ENCODE measurements at places on chromosomes 13 and 19.
A peak's percentile ranks its signal among the peaks of the same experiment; 100 is the strongest.

DNA sequence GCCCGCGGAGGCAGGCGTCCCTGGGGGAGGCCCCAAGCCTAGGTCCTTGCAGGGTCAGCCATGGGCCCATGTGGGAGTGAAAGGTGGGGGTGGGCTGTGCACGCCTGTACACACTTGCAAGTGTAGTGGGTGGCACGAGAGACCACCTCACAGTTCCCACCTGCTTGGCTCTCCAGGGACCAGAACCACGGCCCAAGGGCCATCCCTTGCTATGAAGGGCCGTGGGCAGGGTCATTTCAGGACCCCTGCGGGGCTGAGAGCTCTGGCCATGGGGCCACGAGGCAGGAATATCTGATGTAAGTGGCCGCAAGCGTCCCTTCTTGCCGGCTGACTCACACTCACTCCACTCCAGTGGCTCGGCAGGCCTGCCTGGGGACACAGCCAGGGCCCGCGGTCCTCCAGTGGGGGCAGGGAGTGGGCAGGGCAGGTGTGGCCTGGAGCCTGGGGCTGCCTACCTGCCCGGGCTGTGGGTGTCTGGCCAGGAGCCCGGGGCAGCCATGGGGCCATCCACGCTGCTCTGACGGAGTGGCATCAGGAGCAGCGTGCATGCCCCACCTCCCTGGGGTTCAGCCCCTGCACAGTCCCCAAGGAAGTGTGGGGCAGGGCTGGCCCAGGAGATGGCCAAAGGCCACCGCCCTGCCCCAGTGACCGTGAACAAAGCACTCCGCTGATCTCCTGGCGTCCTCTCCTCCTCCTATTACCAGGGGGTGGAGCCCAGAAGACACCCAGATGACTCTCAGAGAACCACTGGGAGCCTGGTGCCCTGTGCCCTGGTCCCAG lies 8.6 kb upstream of the MKNK2 start:
- DNase-seq, result peak; percentile 83

DNA sequence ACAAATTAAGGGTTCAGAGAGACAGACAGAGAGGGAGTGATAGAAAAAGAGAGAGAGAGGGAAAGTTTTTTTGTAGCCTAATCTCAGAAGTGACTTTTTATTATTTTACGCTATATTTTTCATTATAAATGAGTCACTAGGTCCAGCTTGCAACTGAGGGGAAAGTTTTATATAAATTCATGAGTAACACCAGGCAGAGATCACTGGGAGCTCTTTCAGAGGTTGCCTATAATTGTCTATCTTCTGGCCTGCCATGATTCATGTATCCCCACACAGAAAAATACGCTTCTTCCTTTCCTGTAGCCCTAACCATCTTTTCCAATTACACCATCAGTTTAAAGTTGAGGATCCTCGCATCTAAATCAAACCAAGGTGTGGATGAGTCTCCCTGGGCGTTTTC lies 467.9 kb downstream of the SLITRK1 start:
- no peak for DNase-seq

- DNase-seq, result no peak
Measured at GRCh38 chr13:74795526-74795925, 661.3 kb upstream of the KLF12 start.

- DNase-seq, result peak; percentile 12
Measured at GRCh38 chr19:30344446-30345425, 27.4 kb upstream of the ZNF536 start.

DNA sequence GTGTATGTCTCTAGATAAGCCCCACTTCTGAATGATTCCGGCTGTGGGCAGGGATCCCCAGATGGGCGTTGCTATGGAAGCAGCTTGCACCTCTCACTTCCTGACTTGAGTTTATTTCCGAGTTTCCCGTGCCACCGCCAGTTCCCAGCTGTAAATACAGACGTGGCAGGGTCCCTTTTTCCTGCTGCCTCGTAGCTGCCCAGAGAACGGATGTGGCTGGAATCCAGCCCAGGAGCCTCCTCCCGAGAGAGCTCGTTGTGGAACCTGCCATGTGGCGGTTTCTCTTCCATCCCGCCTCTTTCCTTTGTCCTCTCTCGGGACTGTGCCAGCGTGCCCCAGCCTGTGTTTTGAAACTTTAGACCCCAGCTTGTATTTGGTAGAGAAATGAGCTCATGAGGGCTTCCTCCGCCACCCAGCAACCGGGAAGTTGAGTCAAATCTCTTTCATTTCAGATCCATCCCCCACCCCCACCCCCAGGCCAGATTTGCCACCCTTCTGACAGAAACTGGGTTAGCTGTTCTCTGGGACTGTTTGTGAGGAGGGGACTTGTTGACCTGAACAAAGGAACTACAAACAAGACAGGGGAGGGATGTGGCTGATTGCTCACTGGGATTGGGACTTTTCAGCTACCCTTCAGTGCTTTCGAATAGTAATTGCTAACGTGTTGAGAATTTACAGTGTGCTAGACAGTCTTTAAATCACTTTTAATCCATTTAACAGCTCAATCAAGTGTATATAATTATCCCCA lies 96.6 kb downstream of the SIPA1L3 start:
- no peak for DNase-seq

DNA sequence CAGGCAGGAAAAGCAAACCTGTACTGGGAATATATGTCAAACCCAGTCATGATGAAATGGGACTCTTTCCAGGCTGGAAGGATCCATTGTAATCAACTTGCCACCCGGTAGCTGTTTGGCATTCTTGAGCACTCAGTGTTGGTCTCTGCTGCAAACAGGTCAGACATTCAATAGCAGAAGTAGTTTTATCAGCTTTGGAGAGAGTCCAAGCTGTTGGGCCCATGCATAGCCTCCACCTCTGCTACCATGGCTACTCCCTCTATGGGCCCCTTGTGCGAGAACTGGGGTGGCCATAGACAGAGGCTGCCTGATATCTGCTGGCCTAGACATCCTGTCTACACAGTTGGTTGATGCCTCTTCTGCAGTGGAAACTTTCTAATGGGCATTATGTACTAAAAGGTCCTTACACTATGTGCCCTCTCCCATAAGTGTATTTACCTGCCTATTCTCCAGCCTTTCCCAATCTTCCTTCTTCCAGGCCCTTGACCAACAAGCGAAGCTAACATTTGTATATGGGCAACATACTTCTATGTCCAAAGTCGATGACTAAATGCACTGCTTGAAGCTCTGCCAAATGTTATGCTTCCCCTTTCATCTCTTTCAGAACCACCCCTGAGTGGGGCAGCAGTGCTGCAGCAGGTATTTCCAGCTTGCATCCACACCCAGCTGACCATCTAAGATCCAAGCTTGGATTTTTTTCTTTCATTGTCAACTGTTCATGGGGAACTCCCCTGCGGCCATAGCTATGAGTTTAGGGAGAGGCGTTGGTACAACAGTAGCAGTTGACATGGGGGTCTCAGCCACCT lies 5.3 kb upstream of the RNF6 start:
- no peak for DNase-seq

GRCh38 chr13:32902874-32903273 lies 113.3 kb upstream of the KL start:
- DNase-seq, result no peak

- DNase-seq, result no peak
Measured at GRCh38 chr19:10756791-10757190, 38.9 kb downstream of the DNM2 start.

DNA sequence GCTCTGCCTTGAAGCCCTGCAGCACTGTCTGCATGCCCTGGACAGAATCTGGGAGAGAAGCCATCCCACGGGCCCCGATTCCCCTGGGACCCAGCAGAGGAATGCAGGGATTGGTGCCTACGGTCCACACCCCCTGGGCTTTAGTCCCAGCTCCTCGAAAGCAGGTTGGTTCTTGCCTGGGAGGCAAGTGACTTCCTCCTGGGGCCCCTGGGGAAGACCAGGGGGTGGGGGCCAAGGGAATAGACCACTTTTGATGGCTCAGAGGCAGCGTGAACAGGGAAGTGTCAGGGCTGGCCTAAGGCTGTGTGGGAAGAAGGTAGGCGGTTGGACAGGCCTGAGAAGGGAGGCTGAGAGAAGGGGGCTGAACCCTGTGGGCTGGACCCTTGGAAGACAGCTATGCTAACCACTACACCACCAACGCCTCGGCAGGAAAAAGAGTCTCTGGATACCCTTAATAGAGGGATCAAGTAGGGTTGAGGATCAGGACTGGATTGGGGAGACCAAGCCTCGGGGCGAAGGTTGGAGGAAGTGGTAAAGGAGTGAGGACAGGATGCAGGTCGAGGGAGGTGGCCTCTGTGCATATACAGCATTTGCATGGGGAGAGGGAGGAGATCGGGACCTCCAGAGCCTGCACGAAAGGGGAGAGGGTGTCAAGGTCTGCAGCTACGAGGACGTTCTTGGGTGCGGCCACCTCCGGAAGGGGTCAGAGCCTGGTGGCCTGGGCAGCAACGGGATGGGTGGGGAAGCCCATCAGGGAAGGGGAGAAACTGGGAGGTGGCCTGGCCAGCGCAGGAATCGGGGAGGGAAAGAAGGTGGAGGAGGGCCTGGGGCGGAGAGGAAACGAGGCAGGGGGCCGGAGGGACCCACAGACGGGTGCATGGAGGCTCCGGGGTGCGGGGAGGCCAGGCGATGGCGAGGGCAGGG lies 709 bp downstream of the DPP9 start:
- DNase-seq, result no peak

DNA sequence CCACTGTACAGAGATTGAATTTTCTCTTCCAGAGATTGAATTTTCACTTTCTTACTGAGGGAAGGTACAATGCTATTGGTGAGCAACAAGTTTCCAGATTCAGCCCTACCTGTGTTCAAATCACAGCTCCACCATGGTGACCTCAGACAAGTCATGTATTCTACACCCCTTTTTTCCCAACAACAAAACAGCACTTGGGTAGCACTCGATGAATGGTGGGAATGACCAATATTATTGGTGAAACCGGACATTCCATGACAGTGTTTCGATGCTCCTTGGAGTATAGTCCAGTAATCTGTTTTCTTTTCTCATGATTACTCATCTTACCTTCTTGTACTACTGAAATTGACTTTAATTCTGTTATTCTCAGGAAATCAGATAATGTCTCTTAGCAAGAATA lies 266.2 kb upstream of the SOX21 start:
- no peak for DNase-seq

DNA sequence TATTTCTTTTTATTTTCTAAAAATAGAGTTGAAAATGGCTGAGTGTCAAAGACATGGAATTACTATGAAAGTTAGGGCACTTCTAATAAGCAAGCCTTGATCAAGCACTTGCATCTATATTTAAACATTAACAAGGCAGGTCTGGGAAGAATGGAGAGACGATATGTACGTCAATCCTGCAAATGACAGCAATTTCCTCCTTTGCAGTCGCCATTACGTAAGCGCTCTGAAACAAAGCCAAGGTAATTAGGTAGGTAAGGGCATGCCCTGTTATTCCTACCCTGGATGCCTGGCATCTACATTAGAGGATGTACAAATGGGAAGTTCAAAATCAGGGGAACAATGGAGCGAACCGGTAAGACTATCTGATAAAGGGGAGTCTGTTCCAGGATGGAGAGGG lies 664.0 kb upstream of the ARGLU1 start:
- DNase-seq, result no peak

DNA sequence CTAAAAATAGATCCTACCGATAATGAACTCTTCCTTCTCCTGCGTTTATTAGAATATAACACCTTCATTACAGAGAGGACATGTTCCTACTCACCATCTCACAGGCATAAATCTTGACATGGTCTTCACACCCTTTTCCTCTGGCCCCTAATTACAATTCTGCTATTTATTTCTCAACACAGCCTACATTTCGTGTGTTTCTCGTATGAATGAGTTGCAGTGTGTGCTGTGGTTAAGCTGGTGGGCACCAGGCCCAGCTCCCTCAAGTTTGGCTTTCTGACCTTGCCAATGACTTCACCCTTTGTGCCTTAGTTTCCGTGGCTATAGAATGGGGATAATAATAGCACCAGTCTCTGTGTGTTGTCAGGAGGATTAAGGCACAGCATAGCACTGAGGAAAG lies 12.3 kb upstream of the KATNAL1 start:
- no peak for DNase-seq

- DNase-seq, result no peak
Measured at GRCh38 chr19:47511128-47511517, 3.7 kb downstream of the NAPA start.

DNA sequence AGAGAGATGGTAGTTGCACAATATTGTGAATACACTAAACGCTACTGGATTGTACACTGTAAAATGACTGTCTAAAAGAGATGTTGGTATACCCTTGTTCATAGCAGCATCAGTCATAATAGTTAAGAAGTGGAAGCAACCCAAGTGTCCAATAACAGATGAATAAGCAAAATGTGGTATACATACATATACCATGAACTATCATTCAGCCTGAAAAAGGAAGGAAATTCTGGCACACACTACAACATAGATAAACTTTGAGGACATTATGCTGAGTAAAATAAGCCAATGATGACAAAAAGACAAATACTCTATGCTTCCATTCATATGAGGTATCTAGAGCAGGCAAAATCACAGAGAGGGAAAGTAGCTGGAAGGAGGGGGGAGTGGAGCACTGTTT lies 16.0 kb downstream of the DZIP1 start:
- no peak for DNase-seq

DNA sequence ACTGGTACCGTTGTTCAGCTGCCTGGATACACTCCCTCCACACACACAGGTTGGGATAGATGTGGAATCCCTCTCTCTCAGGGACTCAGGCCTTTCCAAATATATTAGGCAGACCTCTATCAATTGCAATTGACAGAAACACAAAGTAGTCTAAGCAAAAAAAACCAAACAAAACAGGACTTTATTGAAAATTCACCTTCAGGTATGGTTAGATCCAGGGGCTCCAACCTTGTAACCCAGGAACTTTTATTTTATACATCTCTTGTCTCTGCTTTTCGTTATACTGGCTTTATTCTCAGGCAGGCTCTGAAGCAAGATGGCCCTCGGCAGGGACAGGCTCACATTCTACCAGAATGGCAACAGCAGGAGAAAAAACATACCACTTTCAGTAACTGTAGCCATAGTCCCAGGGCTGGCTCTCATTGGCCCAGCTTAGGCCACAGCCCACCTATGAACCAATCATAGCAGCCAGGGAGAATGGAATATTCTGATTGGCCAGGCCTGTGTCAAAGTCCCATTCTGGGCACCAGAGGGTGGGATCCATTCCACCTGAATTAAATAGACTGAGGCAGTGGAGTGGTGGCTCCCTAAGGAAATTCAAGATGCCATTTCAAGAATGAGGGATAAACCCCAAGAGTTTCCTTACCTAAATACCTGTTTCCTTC lies 13.1 kb upstream of the CEACAM19 start:
- no peak for DNase-seq

- peak; percentile 12 for DNase-seq
Measured at GRCh38 chr13:91045351-91046034, 302.0 kb upstream of the MIR17HG start.
